ENCODE measurements at places on chromosomes 12 and 14.

DNA sequence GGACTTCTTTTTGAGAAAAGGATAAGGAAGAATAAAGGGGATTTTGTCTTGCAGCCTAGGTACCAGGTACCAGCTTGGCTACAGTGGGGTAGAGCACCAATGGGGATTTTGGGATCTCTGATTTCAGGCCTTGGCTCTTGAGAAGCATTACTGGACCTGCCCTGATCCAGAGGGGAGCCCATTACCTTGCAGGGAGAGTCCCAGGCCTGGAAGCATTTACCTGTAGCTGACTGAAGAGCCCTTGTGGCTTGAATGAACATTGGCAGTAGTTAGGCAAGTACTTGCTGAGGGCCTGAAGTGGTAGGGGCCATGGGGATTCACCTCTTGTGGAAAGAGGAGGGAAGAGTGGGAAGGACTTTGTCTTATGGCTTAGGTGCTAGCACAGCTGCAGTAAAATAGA is 308.2 kb upstream of the FBXO33 start:
- no peak for DNase-seq

DNA sequence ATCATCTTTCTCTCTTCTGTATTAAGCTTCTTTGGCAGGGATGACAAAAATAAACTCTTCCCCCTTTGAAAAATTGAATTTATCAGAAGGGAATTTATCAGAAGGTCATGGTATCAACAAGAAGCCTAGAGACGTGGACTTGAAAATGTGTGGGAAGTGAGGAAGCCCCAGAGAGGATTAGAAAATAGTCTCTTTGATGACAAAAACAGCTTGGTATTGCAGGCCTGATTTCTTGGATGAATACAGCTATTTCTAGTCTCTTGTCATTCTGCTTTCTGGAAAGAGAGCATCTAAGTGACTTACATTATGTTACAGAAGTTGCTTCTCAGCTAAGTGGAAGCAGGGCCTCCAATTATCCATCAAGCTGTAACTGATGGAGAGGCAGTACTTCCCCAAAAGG is 111.1 kb downstream of the KITLG start:
- no peak for DNase-seq

GRCh38 chr12:109729371-109729781 is 15.8 kb downstream of the FAM222A start:
- DNase-seq: no peak

GRCh38 chr12:92550254-92550653 is 152.5 kb upstream of the PLEKHG7 start:
- DNase-seq: no peak

DNA sequence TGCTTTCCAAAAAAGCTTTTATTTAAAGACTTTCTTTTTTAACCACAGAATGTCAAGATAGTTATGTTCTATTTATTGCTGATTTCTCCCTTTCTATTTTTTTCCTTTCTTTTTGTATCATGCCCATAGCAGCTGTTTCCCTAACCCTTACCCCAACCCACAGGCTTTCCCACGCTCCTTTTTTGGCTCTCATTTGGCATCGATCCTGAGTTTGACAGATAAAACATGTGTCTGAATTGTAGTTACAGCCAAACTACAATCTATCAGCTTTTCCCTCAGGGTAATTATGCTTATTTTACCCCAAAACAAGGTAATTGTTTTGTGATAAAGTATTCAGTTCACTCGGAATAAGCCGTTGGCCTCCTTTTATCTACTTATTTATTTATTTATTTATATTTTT is 46.7 kb downstream of the PDE3A start:
- DNase-seq: no peak

DNA sequence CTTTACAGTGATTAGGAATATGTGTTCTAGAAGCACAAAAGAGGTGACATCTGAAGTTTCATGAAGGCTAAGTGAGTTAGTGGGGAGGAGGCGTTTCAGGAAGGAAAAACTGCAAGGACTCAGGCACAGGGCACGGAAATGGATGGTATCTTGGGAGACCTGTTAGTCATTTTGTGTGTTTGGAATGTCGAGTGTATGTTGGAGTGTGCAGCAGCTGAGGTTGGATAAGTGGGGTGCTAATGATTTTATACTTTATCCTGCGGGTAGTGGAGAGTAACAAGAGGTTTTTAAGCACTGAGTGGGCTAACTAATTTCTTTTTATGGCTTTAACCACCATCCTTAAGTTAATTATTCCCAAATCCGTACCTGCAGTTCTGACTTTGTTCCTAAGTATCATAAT is 571.5 kb upstream of the FBXO33 start:
- no peak for DNase-seq

DNA sequence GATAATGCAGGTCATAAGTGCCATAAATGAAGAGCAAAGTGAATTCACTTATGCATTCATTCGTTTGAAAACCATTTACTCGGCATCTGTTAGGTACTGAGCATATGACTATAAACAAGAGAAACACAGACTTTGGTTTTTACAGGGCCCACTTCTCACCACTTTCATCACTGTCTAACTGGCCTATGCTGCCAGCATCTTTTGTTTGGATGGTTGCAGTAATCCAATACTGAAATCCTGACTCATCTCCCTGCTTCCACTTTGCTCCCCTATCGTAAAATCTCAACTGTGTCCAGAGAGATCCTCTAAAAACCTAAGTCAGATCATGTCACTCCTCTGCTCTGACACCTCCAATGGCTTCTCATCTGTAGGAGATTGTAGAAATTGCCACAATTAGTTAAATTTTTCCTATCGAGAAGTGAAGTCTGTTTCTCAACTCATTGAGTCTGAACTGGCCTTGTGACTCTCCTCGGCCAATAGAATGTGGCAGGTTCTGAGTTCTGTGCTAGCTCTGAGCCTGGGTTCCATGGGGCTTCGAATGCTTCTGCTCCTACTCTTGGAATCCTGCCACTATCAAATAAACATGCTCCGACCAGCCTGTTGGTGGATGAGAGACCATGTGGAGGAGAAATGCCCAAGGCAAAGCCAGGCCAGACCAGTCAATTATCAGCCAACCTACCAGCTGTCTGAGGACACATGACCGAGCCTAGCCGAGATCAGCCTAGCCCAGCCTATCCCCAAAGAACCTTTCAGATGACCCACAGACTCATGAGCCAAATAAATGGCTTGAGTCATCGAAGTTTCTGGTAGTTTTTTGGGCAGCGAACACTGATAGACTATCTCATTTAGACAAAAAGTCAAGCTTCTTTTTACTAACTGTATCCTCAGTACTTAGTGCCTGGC is 2.2 kb upstream of the BATF start:
- DNase-seq: no peak

DNA sequence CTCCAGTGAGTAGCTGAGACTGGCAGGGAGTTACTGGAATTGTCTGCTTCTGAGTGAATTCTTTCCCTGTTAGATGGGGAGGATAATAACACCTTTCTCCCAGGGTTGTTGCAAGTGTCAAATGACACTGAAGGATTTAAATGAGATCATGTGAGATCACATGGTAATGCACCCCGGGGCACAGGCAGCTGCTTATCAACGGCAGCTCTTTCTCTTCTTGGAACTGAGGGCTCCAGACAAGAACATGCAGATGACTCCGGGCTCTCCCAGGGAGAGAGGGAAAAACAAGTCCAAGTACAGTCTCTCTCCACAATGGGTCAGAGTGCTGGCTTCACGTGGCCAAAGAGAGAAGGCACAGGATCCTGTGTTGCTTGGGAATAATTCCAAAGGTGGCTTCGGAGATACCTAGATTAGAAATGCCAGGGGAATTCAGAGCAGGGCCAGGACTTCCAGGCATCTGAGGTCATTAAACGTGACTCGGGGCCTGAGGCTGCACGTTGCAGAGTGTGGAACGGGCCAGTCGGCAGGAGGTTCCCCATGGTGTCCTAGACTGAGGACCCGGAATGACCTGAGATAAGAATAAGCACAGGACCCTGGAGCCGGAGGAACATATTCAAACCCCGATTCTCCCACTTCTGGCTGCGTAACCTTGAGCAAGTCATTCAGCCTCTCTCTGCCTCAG is 109.2 kb downstream of the PRMT8 start:
- no peak for DNase-seq

- DNase-seq: no peak
Observed at GRCh38 chr12:62967701-62968100, 32.8 kb upstream of the PPM1H start.

- no peak for DNase-seq
Observed at GRCh38 chr14:59015482-59015881, 173.0 kb upstream of the DAAM1 start.

DNA sequence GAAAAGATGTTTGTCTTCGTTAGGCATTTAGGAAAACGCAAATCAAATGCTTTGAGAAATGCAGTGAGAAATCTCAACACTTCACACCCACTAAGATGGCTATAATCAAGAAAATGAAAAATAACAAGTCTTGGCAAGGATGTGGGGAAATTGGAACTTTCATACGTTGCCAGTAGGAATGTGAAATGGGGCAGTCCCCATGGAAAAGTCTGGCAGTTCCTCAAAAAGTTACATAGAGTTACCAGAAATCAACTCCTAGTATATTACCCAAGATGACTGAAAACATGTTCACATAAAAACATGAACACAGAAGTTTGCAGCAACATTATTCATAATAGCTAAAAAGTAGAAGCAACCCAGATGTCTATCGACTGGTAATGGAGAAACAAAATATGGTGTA is 41.5 kb upstream of the LRTM2 start:
- DNase-seq: no peak

DNA sequence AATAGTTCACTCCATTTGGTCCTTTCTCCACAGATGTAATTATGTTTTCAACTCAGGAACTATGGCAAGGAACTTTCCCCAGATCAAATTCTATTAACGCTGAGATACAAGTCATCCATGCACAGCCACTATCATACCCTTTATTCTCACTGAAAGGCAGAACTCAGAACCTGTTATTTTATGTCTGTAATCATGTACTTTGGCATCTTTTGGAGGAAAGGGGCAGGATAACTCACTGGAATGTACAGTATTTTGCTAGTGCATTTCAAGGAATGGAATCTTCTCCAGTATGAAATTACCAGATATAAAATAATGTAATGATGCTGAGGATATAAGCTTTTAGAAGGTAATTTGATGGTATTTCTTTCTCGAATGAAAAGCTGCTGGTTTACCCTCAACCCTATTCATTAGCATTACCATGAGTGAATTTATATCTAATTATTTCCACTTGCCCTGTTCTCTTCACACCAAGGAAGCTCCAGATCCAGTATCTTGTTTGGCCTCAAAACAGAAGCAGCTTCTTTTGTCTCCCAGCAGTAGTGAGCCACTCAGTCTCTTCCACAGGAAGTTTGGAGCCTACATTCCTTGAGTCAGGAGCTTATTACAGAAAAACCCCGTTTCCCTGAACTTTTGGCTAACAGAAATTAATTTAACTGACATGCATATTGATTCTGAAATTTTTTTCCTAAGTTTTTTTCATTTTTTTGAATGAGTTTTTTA is 10.0 kb upstream of the AMHR2 start:
- no peak for DNase-seq

Measured in hematopoietic multipotent progenitor cell (in vitro differentiated cells).